Body of pancreas (tissue), 4 donors: ENCODE measurements at places on chromosomes 4 and X. TPM values are rescaled to one million over a fixed set of nuclear protein-coding genes. Genes with fewer than 3 reads are reported as not detected.

- no peak within 1 kb of the TSS for H3K27ac ChIP-seq
- H3K36me3 ChIP-seq: no peaks in the 10 kb centered on the region
- H3K4me3 ChIP-seq: no peak within 1 kb of the TSS
- H3K4me1 ChIP-seq: peaks cover 5% of the 10 kb centered on the region
Observed at GRCh38 chrX:38561126-38561868, at the start of gene TSPAN7. TSPAN7 (plus strand) TSS chrX:38561542; CDS start chrX:38561547, 5 bp downstream.

The PCDH7 gene
- 2.6 TPM for total RNA-seq

GRCh38 chrX:16210061-16210460 lies 42.8 kb downstream of the MAGEB17 start:
- H3K36me3 ChIP-seq: no peaks in the 10 kb centered on the region
- no peak for DNase-seq
- no peak overlapping the region for H3K27ac ChIP-seq
- peaks cover 10% of the 10 kb centered on the region for H3K4me1 ChIP-seq
- no peaks in the 10 kb centered on the region for H3K27me3 ChIP-seq

The SHOX gene
- total RNA-seq: not detected

DNA sequence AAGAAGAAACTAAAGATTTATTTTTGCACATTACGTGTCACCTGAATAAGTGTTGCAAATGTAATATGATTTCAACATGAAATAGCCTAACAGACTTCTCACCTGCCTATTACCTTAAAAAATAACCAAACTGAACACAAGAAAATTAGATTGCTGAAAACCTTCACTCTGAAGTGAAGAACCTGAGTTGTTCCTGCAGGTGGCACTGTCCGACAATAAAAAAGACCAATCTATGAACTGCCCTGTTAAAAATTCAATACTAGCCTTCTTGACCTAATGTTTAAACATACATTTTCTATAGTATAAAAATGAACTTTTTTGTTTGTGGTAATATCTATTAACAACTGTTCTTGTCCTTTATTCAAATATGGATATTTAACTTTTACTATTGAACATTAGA lies 69.2 kb upstream of the PNPLA4 start:
- H3K4me3 ChIP-seq: no peak overlapping the region
- no peak overlapping the region for H3K27ac ChIP-seq
- H3K4me1 ChIP-seq: no peaks in the 10 kb centered on the region
- DNase-seq: peak; percentile 17

DNA sequence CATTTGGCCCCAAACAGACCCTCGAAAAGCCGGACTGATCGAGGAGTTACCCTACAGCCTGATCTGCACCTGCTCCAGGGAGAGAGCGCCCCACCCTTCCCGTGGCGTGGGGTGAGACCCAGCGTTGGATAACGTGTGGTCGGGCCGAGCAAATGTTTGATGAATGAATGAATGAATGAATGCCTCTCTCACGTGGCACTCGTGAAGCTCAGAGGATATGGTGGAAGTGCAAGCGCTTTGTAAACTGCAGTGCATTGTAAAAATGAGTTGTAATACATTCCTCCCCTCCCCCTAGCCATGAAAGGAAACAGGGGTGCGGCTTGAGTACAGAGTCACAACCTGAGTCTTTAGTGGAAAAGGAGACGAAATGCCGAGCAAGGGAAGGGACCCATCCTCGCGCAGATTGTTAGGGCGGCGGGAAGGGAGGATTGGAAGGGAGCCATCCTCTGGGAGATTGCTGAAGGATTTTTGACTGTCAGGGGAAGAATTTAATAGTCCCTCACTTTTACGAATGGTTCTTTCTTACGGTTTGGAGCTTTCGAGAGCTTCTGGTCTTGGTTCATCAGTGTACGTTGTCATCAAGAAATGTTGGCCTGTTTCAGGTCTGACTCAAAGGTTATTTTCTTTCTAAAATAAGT lies 772 bp upstream of the FBXW7 start:
- H3K36me3 ChIP-seq: no peaks in the 10 kb centered on the region
- no peaks in the 10 kb centered on the region for H3K27me3 ChIP-seq
- H3K27ac ChIP-seq: peak overlapping the region; percentile 81
- no peak for DNase-seq

The SPP1 gene
- 62.8 TPM for total RNA-seq

- H3K27ac ChIP-seq: peak overlapping the region; percentile 64
- no peaks in the 10 kb centered on the region for H3K27me3 ChIP-seq
- peaks cover 14% of the 10 kb centered on the region for H3K4me1 ChIP-seq
- no peak for DNase-seq
- H3K4me3 ChIP-seq: no peak overlapping the region
Observed at GRCh38 chr4:76562836-76563453, 127.9 kb downstream of the SHROOM3 start.

The CNKSR2 gene
- 9.9 TPM for total RNA-seq

The TMEM156 gene
- total RNA-seq: 2.9 TPM

The MAGEA9B gene
- total RNA-seq: not detected

DNA sequence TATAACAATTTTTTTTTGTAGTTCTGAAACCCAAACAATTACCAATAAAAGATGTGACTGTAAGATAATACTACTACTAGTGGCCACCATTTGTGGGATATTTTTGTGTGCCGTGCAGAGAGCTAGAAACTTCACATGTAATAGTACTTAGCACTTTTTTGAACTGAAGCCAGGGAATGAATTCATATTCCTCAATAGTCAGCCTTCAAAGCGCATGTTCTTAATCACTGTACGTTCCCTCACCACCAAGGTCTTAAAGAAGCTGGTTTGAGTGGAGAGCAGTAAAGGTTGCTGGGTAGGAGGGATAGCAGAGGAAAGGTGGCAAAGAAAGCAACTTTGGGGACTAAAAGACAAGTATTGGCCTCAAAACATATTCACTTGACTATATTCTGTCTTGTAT lies 9.6 kb upstream of the RUFY3 start:
- H3K4me3 ChIP-seq: no peak overlapping the region
- H3K27me3 ChIP-seq: no peaks in the 10 kb centered on the region
- H3K27ac ChIP-seq: no peak overlapping the region
- H3K36me3 ChIP-seq: no peaks in the 10 kb centered on the region
- DNase-seq: no peak

DNA sequence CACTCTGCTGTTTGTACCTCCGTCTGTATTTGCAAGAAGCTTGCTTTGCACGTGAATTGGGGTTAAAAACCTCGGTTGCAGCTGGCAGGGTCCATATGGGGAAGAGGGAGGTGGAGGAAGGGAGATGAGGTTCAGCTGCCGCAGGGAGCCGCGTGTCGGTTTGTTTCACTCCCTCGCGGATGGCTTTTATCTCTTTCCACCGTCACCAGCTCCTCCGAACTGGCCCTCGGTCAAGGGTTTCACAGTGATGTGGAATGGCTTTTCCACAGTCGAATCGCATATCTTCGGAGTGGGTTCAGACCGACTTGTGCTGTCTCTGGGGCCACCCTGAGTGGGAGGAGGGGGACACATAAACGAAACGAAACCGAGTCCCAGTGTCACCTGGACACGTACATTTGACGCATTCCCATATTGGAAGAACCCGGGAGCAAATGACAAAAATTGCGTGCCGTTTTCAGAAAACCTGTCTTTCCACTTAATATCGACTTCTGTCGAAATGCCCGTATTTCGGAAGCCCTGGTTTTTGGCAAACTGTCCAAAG lies 929 bp downstream of the ZBTB33 start:
- H3K4me1 ChIP-seq: no peaks in the 10 kb centered on the region
- DNase-seq: peak; percentile 19
- peak overlapping the region; percentile 70 for H3K27ac ChIP-seq
- H3K36me3 ChIP-seq: no peaks in the 10 kb centered on the region
- peak overlapping the region; percentile 29 for H3K4me3 ChIP-seq

- peaks cover 17% of the 10 kb centered on the region for H3K4me1 ChIP-seq
- H3K27me3 ChIP-seq: no peaks in the 10 kb centered on the region
- DNase-seq: peak; percentile 73
- H3K36me3 ChIP-seq: no peaks in the 10 kb centered on the region
- peak within 1 kb of the TSS; percentile 49 for H3K4me3 ChIP-seq
Observed at GRCh38 chr4:98658287-98659105, at the start of gene TSPAN5. TSPAN5 (minus strand) TSS chr4:98658611.

- H3K4me3 ChIP-seq: no peak overlapping the region
- H3K27ac ChIP-seq: no peak overlapping the region
- no peaks in the 10 kb centered on the region for H3K4me1 ChIP-seq
- no peaks in the 10 kb centered on the region for H3K36me3 ChIP-seq
- H3K27me3 ChIP-seq: no peaks in the 10 kb centered on the region
Observed at GRCh38 chr4:115883231-115883630, 769.8 kb upstream of the NDST4 start.

DNA sequence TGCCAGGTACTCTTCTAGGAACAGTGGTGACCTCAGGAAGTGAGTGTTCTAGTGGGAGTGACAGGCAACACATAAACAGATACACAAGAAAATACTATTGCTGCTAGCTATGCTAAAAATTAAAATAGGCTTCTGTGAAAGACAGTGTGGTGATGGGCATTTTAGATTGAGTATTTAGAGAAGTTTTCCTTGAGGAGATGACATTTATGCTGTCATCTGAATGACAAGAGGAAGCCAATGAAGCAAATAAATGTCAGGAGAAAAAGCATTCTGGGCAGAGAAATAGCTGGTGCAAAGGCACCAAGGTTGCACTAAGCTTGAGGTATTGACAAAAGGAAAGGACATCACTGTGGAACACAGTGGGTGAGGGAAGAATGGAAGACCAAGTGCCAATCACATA lies 18.0 kb downstream of the NDNF start:
- no peak overlapping the region for H3K4me3 ChIP-seq
- DNase-seq: no peak
- no peaks in the 10 kb centered on the region for H3K27me3 ChIP-seq
- H3K27ac ChIP-seq: no peak overlapping the region

- DNase-seq: peak; percentile 68
- H3K4me1 ChIP-seq: peaks cover 17% of the 10 kb centered on the region
- H3K27ac ChIP-seq: peak overlapping the region; percentile 90
- no peaks in the 10 kb centered on the region for H3K36me3 ChIP-seq
- no peaks in the 10 kb centered on the region for H3K27me3 ChIP-seq
Observed at GRCh38 chrX:40098264-40099054, 701 bp upstream of the BCOR start.

DNA sequence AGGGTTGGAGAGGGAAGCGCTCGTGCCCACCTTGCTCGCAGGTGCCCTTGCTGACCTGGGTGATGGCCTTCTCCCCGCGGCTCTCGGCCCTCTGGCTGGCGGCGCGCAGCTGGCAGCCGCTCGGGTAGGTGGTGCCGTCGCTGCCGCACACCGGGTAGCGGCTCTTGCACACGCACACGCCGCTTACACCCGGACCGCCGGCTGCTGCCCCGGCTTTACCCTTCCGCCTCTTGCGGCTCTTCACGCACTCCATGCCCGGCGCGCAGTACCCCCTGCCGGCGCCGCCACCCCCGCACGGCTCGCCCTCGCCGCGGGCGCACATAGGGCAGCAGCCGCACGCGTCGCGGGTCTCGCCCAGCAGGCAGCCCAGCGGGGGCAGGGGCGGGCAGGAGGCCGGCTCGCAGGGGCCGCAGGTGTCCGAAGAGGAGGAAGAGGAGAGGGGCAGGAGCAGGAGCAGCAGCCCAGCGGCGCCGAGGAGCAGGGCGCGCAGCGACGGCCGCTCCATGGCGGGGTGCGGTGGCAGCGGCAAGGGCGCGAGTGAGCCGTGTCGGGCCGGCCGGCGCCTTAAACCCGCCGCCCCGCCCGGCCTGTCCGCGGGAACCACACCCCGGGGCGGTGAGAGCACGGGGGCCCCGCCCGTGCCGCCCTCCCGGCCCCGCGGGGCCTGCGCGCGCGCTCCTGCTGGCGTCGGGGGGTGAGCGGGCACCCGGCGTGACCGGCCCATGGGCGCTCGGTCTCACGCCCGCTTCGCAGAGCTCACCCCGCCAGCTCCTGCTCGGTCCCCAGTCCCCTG lies at the start of gene IGFBP7:
Gene IGFBP7 (minus strand): TSS at position 539 of the 793 bp plus-strand sequence. CDS start 34 bp downstream, at position 505.
- peak; percentile 42 for DNase-seq
- H3K27me3 ChIP-seq: no peaks in the 10 kb centered on the region
- H3K27ac ChIP-seq: peak within 1 kb of the TSS; percentile 84
- H3K4me1 ChIP-seq: peaks cover 9% of the 10 kb centered on the region
- peak within 1 kb of the TSS; percentile 33 for H3K4me3 ChIP-seq

- H3K4me3 ChIP-seq: no peak overlapping the region
- peaks cover 7% of the 10 kb centered on the region for H3K4me1 ChIP-seq
- DNase-seq: no peak
Observed at GRCh38 chr4:185358514-185358913, 37.2 kb downstream of the LRP2BP start.

GRCh38 chrX:40530509-40530908 lies 50.3 kb upstream of the ATP6AP2 start:
- no peaks in the 10 kb centered on the region for H3K27me3 ChIP-seq
- no peak overlapping the region for H3K27ac ChIP-seq
- H3K4me1 ChIP-seq: no peaks in the 10 kb centered on the region
- DNase-seq: no peak
- H3K4me3 ChIP-seq: no peak overlapping the region
- H3K36me3 ChIP-seq: no peaks in the 10 kb centered on the region

The FAM3A gene
- 48.3 TPM for total RNA-seq

DNA sequence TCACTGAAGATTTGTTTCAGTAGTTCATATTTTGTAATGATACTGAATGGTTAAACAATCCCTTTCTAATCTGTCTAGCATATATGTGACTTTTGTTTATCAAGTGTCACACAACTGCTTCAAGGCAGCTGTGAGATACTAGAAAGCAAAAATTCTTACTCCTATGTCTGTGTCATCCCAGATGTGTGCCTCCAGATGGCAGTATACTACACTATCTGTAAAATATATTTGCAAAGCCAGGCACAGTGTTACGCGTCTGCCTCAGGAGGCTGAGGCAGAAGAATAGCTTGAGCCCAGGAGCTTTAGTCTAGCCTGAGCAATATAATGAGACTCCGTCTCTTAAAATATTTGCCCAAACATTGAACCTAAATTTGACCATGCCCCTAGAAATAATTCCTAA lies 4.0 kb downstream of the NUDT10 start:
- no peak overlapping the region for H3K27ac ChIP-seq
- no peaks in the 10 kb centered on the region for H3K4me1 ChIP-seq
- no peaks in the 10 kb centered on the region for H3K27me3 ChIP-seq
- peak; percentile 32 for DNase-seq

GRCh38 chrX:46488712-46489111 lies 56.5 kb downstream of the ZNF674 start:
- no peak overlapping the region for H3K4me3 ChIP-seq
- no peak overlapping the region for H3K27ac ChIP-seq
- no peak for DNase-seq
- no peaks in the 10 kb centered on the region for H3K36me3 ChIP-seq
- H3K4me1 ChIP-seq: no peaks in the 10 kb centered on the region

GRCh38 chrX:123121241-123121640 lies 62.8 kb upstream of the GRIA3 start:
- no peak overlapping the region for H3K4me3 ChIP-seq
- no peaks in the 10 kb centered on the region for H3K4me1 ChIP-seq
- no peak overlapping the region for H3K27ac ChIP-seq
- no peaks in the 10 kb centered on the region for H3K36me3 ChIP-seq

DNA sequence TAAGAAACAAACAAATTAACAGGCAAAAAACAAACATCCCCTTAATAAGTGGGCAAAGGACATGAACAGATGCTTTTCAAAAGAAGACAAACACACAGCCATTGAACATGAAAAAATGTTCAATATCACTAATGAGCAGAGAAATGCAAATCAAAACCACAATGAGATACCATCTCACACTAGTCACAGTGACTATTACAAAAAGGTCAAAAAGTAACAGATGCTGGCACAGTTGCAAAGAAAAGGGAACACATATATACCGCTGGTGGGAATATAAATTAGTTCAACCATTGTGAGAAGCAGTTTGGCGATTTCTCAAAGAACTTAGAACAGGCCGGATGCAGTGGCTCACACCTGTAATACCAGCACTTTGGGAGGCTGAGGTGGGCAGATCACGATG lies 146.1 kb upstream of the NEIL3 start:
- H3K4me1 ChIP-seq: no peaks in the 10 kb centered on the region
- H3K36me3 ChIP-seq: no peaks in the 10 kb centered on the region
- H3K27ac ChIP-seq: no peak overlapping the region

- no peaks in the 10 kb centered on the region for H3K27me3 ChIP-seq
- peak overlapping the region; percentile 83 for H3K27ac ChIP-seq
- no peaks in the 10 kb centered on the region for H3K36me3 ChIP-seq
- peaks cover 17% of the 10 kb centered on the region for H3K4me1 ChIP-seq
Observed at GRCh38 chr4:88008122-88008742, 797 bp downstream of the PKD2 start.

The UGT2A1 gene
- total RNA-seq: not detected

The CRMP1 gene
- total RNA-seq: 1.3 TPM
